ENCODE measurements at places on chromosomes 16 and 17.

DNA sequence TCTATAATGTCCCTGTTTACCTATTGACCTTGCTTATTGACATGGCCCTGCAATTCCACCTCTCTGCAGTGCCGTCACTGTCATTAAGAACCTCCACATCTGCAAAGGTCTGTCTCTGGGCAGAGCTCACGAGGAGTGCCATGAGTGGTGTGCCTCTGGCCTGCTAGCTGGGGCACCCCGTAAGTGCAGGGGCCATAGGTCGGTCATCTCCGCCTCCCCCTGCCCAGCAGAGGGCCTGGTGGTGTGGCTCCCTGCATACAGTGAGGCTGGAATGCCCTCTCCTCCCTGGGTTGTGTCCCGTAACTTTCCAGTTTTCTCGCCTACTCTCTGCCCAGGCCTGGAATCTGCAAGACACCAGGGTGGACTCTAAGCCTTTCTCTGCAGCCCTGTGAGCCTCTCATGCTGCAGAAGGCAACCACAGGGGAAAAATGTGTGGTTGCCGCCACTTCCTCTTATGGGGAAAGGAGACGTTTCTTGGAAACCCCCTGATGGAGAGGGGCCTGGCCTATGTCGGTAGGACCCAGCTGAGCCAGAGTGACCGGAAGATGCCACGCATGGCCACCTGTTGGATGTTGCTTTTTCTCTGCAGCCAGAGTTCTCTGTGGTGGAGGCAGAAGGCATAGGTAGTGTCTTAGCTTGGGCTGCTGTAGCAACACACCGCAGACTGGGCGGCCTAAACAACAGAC, 2.7 kb upstream of the SNX20 start:
- peak; percentile 80 for DNase-seq

DNA sequence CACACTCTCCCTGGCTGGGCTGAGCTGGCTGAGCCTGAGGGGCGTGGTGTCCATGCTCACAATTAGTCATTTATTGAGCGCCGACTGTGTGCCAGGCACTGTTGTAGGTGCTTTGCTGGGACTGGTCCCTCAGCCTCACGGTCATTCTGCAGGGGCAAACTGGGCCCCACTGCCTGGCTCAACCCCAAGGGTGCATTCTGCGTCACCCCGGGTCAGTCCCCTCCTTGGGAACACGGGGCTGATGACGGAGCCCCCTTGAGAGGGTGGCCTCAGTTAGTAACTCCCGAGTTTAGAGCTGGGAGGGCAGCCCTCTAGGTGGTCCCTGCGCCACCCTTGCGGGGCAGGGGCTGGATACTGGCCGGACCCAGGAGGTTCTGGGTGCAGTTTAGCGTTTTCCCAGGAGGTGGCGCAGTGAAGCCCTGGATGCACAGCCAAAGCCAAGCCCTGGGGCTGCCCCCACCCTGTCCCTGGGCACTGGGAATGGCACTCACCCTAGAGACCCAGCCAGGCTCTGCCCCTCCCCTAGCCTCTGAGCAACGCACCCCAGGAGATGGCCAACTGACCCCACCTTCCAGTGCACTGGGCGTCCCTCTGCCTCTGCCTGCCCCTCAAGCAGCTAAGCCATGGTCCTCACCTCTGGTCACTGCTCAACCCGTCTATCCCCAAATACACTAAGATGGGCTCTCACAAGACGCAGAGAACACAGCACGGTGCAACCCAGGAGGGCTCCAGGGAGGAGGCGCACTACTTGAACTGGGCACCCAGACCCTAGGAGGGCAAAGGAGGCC, 243.2 kb upstream of the GSE1 start:
- no peak for DNase-seq

- no peak for DNase-seq
Observed at GRCh38 chr16:65500919-65501318, 379.1 kb upstream of the CDH11 start.

GRCh38 chr16:54484700-54485099, 198.1 kb upstream of the IRX3 start:
- DNase-seq, result no peak

- DNase-seq, result no peak
Observed at GRCh38 chr17:50961282-50962220, 95.4 kb upstream of the TOB1 start.

DNA sequence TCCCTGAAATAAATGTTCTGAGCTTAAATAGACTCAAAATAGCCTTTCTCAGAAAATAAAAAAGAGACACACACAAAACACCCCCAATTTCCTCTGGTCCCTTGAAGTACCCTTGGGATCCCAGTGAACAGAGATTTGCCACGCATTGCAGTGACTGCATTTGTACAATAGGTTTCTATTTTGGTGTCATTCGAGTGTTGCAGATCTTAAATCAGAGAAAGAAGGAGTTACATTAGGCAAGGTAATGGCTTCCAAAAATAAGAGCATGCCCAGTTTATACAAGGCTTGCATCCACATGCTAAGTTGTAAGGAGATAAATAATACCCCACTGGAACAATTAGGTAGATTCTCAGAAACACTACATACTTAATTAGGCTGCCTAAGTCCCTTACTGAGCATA, 2.2 kb downstream of the TOX3 start:
- no peak for DNase-seq

DNA sequence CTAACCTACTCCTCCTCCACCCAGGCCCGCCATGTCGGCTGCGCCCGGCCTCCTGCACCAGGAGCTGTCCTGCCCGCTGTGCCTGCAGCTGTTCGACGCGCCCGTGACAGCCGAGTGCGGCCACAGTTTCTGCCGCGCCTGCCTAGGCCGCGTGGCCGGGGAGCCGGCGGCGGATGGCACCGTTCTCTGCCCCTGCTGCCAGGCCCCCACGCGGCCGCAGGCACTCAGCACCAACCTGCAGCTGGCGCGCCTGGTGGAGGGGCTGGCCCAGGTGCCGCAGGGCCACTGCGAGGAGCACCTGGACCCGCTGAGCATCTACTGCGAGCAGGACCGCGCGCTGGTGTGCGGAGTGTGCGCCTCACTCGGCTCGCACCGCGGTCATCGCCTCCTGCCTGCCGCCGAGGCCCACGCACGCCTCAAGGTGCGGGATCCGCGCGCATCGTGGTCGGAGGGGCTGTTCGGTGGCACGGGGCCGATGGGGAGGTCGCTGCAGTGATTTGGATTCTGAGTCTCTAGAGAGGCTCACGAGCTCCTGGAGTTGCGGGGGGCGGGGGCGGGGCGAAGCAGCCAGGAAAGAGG, 878 bp downstream of the TRIM72 start:
- DNase-seq, result no peak

DNA sequence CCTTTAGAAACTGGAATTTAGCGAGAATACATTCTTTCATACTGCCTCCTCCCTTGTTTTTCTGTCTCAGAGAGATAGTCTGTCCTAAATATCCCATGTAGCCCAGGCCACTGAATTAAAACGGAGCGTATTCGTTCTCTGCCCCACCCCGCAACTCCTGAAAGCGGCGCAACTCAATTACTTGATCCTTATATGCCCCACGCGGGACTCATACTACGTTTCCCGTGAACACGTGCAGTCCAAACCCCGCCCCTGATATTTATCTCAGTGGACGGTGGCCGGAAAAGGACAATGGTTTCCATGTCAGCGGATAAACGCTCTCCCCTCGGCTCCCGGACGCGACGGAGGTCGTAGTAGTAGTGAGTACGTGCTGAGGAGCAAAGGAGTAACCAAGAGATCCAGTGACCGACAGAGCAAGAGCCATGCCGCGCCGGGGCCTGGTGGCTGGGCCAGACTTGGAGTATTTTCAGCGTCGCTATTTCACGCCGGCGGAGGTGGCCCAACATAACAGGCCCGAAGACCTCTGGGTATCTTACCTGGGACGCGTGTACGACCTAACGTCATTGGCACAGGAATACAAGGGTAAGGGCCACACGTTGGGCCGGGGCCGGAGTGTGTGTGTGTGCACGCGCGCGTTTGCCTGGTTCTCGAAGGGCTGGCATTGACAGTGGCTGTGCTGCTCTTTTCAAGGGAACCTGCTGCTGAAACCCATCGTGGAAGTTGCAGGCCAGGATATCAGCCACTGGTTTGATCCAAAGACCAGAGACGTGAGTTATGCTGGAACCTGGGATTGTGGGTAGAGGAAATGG, at the start of gene CYB5D1:
Gene CYB5D1 (plus strand): TSS at position 291 of the 809 bp plus-strand sequence. CDS start 132 bp downstream, at position 423.
- peak; percentile 92 for DNase-seq

- DNase-seq, result no peak
Observed at GRCh38 chr17:80031691-80032430, 3.8 kb downstream of the TBC1D16 start.

GRCh38 chr17:14901376-14901775, 363.8 kb downstream of the PMP22 start:
- no peak for DNase-seq

- DNase-seq, result no peak
Observed at GRCh38 chr17:64615028-64615677, 47.0 kb downstream of the SMURF2 start.

GRCh38 chr16:81521141-81521626, 76.6 kb downstream of the CMIP start:
- peak; percentile 93 for DNase-seq

DNA sequence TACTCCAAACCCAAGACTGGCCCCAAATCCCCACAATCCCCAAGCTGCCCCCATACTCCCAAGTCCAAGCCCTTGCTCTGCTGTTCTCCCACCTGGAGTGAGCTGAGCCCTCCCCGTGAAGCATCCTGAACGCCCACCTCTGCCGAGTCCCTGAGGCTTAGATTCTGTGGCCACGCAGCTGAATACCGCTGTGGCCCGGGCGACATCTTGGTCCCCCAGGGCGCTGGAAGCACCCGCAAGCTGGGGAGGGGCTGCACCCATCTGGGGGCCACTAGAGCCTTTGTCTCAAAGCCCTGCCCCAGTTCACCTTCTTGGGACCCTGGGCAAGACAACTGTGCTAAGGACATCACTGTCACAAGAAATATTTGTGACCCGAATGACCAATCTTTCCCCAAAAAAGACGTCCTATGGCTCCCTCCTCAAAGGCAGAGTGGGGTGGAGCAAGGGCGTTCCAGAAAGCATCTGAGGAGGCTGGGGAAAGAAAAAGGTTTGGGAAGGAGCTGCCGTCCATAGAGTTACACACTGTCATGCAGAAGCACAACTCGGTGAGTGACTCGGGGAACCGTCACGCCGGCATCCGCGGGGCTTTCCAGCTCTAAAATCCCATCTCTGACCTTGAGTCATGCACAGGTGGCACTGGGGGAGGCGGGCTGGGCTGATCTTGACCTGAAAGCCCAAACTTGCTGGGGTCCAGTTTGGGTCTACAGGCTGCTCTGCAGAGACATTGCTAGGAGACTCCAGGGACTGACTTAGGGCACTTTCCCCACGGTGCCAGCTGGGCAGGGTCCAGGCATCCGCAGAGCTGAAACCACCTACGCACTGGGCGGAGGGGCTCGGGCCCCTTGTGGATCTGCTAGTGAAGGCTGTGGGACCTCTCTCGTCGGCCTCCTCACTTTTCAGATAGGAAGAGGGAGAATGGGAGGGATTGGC, 6.6 kb downstream of the PTX4 start:
- no peak for DNase-seq

GRCh38 chr16:5215901-5216300, 118.3 kb upstream of the EEF2KMT start:
- DNase-seq, result no peak

Measured in CD4-positive, alpha-beta T cell treated with Interleukin-15 for 1 hour (primary cell).